NCI-H1694 treated with DMSO at 0.1 percent for 48 hours (cell line): ENCODE measurements at places on chromosomes 4 and X.

- no peak for DNase-seq
These were observed 23.0 kb upstream of the NFKB1 start for GRCh38 chr4:102478186-102478585.

GRCh38 chrX:80335062-80335830, 85.0 kb upstream of the TENT5D start:
- no peak for DNase-seq

GRCh38 chr4:42018451-42018850, 28.1 kb downstream of the SLC30A9 start:
- DNase-seq: no peak

GRCh38 chr4:84279678-84280077, 219.4 kb downstream of the NKX6-1 start:
- no peak for DNase-seq

DNA sequence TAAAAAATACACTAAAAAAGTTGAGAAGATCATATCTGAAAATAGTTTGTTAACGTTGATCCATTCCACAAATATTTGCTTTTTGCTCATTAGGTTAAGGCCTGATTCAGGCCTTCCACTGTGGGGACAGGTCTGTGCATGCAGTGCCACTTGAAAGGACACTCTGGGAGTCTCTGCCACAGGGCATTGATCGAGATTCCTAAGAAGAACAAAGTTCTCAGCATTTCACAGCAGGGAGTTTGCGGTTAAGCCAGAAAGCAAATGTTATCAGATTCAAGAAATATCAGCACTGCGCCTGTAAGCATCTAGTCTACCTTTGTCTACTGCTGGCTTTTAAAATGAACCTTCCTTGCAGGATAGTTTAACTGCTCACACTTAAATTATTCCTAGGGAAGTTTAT, 62.2 kb upstream of the TNIP3 start:
- DNase-seq: no peak
